ENCODE measurements at places on chromosomes 12 and 14.

DNA sequence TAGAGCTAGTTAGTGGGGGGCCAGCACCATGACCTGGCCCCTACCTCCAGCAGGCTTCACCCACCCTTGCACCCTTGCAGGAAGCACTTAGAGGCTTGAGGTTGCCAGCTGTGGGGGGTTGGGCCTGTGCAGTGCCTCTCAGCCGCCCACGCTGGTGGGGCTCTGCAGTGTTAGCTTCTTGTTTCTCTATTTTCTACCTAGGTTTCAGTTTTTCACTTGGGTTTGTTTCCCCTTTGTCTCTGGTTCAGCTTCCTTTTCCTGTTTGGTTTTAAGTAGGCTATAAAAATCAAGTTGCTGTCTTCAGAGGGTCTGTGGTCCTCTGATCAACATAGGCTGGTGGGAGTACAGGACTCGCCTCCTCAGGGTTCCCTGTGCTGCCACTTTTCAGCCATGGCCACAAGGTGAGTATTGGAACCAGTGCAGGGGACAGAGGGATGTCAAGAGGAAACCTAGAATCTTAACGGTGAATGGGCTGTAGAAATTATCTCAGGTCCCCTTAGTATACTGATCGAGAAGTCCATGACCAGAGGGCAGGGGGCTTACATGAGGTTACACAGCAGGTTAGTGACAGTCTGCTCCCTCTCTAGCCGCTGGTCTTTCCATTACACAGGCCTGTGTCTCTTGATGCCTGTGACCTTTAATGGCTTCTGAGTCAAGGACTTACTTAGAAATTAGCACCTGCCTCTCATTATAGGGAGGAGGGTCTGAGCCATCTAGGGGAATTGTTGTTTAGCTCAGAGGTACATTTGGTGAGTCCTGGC, at the start of gene EVL:
EVL (plus strand) TSS at position 312 of the 761 bp plus-strand sequence; CDS start at position 391, 79 bp downstream.
- no peak for DNase-seq

DNA sequence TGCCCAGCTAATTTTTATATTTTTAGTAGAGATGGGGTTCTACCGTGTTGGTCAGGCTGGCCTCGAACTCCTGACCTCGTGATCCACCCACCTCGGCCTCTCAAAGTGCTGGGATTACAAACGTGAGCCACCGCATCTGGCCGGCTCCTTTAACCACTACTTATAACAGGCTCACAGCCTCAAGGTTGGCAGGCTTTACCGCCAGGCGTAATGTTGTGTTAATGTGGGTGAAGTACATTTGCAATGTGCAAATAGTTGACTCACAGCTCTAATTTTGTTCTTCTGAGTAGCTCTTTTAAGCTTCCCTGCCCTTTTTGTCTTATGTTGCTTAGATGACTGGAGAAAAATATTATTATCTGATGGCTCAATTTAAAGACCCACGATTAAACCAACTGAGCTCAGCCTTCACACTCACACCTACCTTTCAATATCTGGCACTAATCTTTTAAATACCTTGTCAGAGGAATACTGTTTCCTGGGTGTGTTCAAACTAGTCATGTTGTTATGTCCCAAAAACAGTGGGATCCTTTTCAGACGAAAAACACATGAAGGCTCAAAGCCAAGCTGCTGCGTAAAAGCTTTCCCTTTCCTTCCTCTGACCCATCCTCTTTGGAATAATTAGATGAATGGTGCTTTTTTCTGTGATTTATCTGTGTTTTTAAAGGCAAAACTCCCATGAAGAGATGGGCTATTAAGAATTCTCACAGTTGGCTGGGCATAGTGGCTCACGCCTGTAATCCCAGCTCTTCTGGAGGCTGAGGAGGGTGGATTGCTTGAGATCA, 57.2 kb upstream of the USP44 start:
- no peak for DNase-seq

DNA sequence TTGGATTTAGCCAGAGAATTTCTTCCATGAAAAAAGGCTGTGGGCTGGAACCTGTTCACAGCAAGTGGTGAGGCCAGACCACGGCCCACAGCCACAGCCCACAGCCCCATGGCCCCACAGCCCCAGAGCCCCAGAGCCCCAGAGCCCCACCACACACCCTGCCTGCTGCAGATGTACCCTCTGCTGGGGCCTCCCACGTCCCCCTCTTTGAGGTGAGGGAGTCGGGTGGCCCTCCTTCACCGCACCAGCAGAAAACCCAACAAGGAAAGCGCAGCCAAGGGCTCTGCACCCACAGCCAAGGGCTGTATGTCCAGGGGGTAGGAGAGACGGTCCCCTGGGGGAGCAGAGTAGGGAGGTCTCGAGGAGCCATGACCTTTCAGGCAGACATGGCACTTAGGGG, 327.5 kb upstream of the DIO3 start:
- no peak for DNase-seq

DNA sequence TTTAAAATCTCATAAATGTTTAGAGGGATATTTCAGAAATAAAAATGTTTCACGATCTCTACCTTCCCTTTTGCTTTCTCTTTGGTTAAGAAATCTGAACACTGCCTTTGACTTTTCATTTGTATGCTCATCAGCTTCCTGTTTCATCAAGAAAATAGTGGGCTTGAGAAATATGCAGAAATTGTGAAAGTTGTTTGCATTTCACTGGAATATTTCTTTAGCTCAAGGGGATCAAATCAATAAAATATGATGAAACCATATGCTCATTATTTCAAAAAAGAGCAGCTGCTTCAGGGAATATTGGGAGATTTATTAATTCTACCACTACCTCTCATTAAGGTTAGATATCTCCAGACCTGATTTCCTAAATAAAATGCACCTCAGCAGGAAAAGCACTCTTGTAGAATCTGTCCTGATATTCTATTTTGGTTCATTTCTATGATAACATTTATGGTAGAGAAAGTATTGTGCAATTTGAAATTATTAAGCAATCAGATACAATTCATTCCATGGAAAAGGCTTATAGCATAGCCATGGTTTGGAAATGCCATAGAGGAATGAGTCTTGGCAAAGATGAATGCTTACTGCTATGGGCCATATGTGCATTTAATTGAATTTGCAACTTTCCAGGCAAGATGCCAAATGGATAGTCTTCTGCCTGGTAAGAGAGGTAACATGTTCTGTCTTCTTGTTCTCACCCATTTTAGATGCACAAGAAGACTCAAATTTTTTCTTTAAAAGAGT, 212.6 kb upstream of the SLC16A7 start:
- no peak for DNase-seq

DNA sequence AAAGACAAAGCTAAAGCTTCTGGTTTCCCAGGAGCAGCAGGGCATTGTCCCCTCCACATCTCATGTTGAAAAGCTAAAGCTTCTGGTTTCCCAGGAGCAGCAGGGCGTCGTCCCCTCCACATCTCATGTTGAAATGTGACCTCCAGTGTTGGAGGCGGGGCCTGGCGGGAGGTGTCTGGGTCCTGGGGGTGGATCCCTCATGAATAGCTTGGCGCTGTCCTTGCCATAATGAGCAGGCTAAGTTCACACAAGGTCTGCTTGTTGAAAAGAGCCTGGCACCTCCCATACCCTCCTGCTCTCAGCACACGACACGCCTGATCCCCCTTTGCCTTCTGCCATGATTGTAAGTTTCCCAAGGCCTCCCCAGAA, 123.7 kb downstream of the PIWIL1 start:
- DNase-seq, result no peak

- no peak for DNase-seq
These were observed 274.5 kb upstream of the DIO2 start for GRCh38 chr14:80485764-80486163.
